ENCODE measurements at places on chromosomes 3 and 15.

DNA sequence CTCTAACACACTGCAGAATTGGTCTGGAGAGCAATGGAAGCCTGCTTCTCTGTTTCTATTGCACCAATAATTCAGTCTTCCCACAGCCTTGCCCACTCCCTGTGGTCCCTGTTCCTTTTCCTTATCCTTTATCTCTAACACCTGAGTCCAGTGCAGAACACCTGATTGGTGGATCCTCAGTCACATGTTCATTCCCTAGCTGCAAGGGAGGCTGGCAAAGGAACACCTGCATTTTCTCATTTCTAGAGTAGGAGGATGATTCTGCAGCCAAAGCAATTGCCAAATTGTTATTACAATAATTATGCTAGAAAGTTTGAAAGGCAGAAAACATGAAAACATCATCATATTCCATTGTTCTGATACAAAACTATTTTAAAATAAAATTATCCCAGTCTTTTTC is 83.8 kb upstream of the SAMMSON start:
- DNase-seq, result no peak

DNA sequence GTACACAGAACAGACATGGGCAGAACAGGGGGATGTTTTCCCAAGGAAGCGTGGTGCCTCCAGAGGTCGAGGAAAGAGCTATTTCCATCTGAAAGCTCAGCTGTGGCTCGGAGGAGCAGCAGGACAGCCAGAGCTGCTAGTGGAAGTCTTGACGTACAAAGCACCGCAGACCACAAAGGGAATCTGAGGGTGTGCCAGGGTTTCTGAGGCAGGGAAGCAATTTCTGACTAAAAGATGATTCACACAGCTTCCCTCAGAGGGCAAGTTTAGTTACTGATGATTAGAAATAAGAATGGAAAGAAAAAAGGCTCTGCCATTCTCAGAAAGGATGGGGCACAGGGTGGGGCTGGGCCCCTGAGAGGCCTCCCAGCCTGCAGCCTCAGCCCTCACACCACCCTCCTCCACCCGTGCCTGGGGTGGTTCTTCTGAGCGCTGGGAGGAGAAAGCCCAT is 45.8 kb upstream of the SEC13 start:
- no peak for DNase-seq

DNA sequence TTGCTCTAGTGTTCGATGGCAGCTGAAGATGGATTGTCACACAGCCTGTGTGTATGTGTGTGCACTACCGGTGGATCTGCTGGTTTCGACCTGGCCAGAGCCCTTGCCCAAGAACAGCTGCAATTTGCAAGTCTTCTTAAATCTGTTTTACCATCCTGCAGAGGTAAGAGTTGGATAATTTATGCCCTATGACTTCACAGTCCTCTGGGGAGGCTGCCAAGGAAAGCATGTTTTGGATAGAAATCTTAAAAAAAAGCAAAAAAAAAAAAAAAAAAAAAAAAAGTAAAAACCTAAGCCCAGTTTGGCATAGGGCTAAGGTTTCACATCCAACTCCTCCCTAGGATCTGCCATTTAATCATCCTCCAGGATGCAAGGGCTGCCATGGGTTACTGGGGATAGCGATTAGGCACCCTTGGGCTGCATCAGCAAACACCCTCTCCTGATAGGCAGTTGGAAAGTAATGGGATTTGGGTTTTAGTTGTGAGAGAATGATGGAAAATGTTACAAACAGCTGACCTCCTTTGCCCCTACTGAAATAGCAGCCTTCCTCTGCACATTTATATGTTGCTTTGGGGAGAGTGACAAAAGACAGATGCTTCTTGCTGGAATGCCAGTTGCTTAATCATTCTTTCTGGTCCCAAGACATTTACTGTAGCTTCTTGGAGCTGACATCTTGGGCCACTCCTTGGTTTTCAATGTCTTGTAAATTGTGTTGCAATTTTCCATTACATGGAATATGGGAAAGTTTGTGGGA is 35.4 kb downstream of the CD200R1L start:
- DNase-seq, result no peak

DNA sequence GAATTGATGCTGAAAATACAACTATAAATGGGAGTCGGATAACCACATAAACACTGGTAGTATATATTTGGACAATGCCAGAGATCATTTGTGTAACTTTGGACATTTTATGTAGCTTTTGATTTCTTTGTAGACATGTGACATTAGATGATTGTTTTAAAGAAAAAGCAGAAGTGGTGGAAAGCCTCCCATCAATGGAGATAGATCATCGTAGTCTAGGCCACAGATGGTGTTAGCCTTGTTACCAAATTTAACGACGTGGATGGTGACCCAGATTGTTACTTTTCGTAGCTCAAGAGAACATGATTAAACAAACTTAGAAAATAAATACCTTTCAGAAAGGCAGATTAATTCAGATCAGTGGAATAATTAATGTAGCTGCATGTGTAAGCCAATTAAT is 8.8 kb downstream of the CACNA1D start:
- DNase-seq, result no peak

GRCh38 chr3:108305484-108306172 is 9.3 kb downstream of the HHLA2 start:
- no peak for DNase-seq

- DNase-seq, result no peak
Observed at GRCh38 chr3:42183991-42184632, 81.9 kb downstream of the CCK start.

GRCh38 chr3:3804560-3804959 is 5.3 kb downstream of the LRRN1 start:
- DNase-seq, result no peak

GRCh38 chr3:79015854-79016253 is 751.9 kb downstream of the ROBO1 start:
- no peak for DNase-seq

DNA sequence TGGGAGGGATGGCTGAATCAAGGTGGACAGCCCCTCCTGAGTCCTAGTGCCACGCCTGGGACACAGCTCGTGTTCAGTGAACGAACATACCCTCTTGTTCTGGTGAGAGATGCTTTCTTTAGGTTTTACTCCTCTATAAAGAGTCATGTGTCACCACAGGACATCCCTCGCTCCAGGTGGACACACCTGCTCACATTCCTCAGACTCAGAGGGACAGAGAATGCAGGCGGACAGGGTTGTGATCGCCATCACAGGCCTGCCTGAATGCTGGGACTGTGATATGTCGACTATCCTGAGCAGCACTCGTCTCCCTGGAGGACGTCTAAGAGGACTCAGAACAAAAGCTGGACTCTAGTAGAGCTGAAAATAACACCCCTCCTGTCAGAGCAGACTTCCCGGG is 96.4 kb upstream of the SNRPA1 start:
- DNase-seq, result no peak

DNA sequence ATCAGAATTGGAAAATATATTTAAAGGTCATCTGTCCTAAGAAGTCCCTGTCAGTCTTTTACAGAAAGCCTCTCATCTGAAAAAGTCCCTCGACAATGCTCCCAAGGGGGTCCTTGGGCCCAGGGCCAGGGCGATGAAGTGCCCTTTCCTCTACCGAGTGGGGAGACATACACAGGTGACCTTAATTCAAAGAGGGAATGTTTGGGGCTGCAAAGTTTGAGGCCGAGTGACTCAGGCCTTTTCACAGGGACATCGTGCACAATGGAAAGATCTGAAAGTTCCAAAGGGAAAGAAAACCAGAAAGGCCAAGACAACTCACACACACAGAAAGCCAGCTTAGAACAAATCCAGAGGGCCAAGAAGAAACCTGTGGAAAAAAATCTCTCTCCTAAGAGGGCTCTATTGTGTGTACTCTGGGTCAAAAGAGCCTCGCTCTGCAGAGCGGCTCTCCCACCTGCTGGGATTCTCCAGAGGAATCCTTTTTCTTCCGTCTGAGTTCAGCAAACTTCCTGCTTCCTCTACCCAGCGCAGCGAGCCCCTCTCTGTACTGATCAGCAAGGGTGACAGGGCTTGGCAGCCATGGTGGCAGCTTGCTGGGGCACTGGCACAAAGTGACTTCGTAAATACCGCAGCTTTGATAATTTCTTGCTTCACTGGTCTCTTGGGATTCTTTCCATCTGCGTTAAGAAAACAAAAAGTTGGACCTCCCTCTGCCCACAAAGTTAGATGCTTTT is 259.1 kb downstream of the OPA1 start:
- DNase-seq, result no peak

- no peak for DNase-seq
Observed at GRCh38 chr3:53498806-53499641, 4.6 kb downstream of the CACNA1D start.

- DNase-seq, result no peak
Observed at GRCh38 chr3:174202561-174202960, 656.6 kb upstream of the NAALADL2 start.

DNA sequence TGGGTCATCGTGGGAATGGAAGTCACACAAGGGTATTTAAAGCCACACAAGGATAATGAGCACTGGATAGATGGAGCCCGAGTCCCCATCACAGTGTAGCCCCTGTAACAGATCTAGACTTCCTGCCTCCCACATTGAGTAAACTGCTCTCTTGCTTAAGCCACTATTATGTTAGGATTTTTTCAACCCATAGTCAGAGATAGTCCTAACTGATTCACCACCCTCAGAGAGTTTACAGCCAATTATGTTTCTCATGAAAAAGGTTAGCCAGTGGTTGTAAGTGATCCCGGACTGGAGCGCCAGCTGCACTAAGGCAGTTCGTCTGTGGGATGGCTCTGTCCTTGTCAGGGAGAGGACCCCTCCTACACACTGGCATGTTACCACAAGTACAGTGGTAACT is 77.0 kb downstream of the KLF13 start:
- DNase-seq, result no peak

GRCh38 chr3:24354230-24354629 is 140.4 kb downstream of the THRB start:
- DNase-seq, result no peak

DNA sequence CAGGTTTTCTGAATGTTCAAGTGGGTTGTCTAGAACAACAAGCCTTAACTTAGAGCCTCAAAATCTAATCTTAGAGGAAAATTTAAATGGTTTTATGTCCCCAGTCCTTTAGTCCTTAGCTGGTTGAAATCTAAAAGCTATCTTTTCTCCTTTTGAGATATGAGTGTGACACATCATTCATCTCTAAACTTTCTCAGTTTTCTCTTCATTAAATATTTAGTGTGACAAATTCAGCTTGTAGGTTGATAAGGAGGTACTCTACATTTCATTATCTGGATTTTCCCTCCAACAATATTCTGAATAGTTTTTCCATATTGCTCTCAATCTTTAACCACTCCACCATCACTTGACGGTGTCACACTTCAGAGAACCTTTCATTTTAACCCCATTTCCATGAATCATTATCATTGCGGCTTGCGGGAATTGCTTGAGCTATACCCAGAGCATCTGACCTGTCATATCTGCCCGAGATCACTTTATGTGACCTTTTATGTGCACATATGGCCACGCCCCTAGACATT is 16.1 kb upstream of the ATP8B4 start:
- DNase-seq, result no peak

- no peak for DNase-seq
Observed at GRCh38 chr3:72003936-72004335, 219.0 kb upstream of the PROK2 start.

DNA sequence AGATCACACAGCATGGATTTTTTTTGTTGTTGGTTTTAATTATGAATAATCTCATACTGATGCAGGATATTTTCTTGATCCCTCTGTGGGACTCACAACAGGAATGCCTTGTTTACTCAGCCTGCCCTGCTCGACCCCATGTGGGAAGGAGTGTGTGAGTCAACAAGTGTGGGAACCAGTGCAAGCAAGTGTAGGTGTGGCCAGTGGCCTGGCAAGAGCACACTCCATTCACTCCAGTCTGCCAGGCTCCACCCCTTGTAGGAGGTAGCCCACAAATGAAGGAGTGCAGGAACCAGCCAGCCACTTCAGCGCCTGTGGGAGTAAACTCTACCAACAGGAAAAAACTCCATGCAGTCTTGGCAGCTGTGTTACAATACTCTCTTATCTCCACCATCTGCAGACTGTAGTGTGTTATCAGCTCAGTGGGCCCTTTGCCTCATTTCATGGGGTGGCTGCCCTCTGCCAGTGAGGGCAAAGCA is 393.6 kb downstream of the OTOL1 start:
- DNase-seq, result no peak

DNA sequence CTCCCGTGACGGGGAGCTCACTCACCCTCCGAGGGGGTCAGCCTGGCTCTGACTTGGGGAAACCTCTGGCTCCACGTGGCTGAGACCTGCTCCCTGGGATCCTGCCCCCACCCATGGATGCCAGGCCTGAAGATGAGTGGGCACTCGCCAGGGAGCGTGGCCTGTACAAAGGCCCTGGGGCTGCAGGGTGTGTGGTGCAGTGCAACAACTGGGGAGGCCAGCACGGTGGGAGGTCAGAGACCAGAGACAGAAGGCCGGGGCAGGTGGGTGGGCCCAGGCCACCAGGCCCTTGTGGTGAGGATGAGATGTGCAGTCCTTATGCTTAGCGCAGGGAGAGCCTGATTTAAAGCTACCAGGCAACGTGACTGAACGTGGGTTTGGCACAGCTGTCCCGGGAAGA is 5.0 kb downstream of the DNAJB8 start:
- DNase-seq, result no peak

DNA sequence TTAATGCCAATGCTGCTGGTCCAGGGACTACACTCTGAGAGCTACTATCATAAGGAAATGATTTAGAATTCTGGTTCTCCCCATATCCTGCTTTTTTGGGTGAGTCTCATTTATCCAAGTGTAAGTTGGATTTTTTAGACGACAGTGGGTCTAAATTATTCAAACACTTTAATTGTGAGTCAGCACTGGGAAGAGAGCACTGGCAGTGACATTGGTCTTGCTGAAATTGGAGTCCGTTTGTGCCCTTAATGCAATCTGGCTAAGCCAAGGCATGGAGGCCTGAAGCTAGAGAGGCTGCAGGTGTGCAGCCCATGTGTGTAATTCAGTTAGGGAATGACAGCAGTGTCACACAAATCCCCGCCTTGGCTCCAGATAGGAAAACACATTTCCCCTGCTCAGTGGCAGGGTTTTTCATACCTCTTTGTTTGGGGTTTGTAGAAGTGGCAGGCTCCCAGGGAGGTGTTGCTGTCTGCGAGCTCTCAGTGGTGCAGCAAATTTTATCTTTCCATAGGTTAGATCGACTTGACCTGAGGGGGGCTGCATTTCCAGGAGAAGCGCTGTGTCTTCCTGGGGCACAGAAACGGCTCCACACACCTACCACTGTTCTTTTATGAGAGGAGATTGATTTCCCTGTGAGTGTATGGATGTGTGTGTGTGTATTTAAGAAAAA is 197.7 kb downstream of the CD47 start:
- DNase-seq, result no peak

- DNase-seq, result peak; percentile 30
Observed at GRCh38 chr15:101258238-101259144, 6.6 kb upstream of the CHSY1 start.

DNA sequence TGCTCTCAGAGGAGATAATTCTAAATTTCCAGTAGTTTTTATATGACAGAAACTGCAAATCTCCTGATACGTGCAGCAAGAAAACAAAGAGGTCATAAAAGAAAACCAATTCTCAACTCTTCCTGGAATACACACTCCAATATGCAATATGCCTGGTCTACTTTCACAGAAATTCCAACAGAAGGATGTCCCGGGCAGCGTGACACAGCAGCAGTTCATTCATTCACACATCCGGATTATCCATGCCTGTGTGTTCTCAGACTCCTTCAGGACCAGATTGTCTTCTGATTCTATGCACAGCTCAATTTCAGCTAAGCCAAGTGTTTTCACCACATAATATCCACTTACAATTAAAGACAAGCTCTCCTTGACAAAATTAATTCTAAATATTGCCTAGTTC is 64.3 kb downstream of the FBN1 start:
- DNase-seq, result no peak

- DNase-seq, result no peak
Observed at GRCh38 chr3:106126067-106126845, 257.4 kb upstream of the CBLB start.
